ENCODE measurements at places on chromosomes 1 and 21.

DNA sequence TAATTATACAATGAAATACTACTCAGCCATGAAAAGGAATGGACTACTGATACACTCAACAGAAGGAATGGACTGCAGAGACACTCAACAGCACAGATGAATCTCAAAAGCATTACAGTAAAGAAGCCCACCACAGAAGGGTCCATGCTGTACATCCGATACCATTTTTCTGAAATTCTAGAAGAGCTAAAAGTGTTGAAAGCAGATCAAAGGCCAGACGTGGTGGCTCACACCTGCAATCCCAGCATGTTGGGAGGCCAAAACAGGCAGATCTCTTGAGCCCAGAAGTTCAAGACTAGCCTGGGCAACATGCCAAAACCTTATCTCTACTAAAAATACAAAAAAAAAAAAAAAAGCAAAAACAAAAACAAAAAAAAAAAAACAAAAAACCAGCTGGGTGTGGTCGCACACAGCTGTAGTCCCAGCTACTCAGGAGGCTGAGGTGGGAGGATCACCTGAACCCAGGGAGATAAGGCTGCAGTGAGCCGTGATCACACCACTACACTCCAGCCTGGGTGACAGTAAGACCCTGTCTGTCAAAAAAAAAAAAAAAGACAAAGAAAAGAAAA lies 15.5 kb downstream of the PPP1R15B start:
- no peak for DNase-seq

GRCh38 chr1:22540337-22540736 lies 23.0 kb upstream of the EPHA8 start:
- no peak for DNase-seq

DNA sequence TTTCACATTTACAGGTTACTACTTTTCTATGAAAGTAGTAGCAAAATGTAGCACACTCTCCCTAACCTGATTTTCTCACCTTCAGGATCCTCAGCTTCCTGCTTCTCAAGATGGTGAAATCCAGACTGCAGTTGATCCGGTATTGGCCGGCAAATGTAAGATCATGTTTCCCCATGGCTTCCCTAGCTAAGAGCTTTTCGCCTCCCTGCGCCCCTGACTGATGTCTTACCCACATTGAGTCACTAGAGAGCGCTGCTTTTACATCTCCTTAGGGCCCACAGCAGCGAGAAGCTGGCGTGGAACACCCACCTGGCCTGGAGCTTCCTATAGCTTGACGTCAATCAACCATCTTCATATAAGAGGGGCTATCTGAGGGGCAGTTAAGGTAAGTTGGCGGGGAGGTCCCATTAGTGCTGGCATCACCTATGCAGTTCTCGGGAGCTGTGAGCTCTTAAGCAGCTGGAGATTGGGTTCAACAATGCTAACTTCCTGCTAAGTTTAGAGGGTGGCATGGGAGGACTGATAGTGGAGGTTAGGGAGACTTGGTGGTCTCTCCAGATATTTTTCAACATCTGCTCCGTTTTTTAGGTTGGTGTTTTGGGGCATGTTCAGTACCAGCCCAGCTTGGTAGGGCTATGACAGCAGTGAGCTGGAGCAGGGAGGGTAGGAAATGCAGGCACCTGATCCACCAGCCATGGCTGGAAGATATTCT lies 5.5 kb downstream of the PTPN7 start:
- peak; percentile 43 for DNase-seq

- no peak for DNase-seq
These were observed 67.0 kb downstream of the TGFB2 start for GRCh38 chr1:218412171-218412570.

- no peak for DNase-seq
These were observed 146.7 kb downstream of the KCNT2 start for GRCh38 chr1:196461521-196461920.

- peak; percentile 81 for DNase-seq
These were observed 15.7 kb downstream of the ABCG1 start for GRCh38 chr21:42234464-42235241.

GRCh38 chr1:27471477-27471876 lies 18.5 kb downstream of the WASF2 start:
- DNase-seq = no peak

GRCh38 chr1:97163591-97164275 lies 442.1 kb downstream of the PTBP2 start:
- no peak for DNase-seq

GRCh38 chr21:37214952-37215351 lies 52.2 kb downstream of the VPS26C start:
- no peak for DNase-seq

DNA sequence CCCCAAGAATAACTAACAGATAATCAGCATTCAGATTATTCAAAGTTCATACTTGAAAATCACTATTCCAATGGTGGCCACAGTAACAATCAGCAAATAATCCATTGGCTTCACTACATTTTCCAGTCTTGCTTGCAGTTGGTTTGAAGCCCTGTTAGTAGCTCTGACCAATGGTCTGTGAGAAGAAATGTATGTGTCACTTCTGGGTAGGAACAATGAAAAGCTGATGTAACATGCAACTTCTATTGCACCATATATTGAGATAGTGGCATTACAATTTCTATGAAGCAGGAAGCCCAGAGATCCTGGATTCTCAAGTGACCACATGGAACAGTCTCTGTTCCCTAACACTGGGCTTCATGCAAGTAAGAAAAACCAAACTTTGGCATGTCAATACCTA lies 250.9 kb upstream of the DAB1 start:
- peak; percentile 34 for DNase-seq

DNA sequence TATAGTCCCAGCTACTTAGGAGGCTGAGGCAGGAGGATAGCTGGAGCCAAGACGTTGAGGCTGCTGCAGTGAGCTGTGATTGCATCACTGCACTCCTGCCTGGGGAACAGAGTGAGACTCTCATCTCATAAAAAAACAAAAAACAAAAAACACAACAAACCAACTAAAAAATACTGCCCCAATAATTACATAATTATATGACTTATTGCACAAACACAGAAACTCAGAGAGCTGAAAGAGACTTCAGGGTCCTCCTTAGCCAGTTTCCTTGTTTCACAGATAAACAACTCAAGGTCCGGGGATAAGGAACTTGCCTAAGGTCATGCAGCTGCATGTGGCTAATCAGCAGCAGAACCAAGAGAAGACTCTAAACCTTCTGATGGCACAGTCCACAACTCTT lies 11.9 kb downstream of the EXTL2 start:
- no peak for DNase-seq

- no peak for DNase-seq
These were observed 688.8 kb upstream of the NR5A2 start for GRCh38 chr1:199338760-199339159.

GRCh38 chr1:165259706-165260428 lies 96.6 kb downstream of the LMX1A start:
- no peak for DNase-seq

GRCh38 chr1:56451491-56451890 lies 127.9 kb downstream of the PLPP3 start:
- no peak for DNase-seq

- DNase-seq = no peak
These were observed 73.6 kb downstream of the SUSD4 start for GRCh38 chr1:223290397-223290796.

- DNase-seq = peak; percentile 71
These were observed 22.0 kb downstream of the FYB2 start for GRCh38 chr1:56797065-56797685.

DNA sequence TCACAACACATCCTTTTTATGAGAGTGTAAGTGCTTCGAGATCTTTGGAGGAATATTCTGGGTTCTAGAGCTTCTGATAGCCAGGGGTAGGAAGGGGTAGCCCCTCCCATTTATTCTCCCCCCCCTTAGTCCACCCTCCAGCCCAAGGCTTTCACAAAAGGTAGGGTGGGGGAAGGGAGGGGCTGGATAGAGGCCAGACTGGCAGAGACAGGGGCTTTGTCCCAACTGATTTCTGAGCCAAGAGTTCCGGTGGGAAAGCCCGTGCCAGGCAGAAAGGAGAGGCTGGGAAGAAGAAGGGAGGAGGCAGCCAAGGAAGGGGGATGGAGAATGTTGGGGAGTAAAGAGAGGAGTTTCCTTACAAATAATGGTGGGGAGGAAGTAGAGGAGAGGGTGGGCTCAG lies 3.1 kb downstream of the BCAN start:
- DNase-seq = no peak

DNA sequence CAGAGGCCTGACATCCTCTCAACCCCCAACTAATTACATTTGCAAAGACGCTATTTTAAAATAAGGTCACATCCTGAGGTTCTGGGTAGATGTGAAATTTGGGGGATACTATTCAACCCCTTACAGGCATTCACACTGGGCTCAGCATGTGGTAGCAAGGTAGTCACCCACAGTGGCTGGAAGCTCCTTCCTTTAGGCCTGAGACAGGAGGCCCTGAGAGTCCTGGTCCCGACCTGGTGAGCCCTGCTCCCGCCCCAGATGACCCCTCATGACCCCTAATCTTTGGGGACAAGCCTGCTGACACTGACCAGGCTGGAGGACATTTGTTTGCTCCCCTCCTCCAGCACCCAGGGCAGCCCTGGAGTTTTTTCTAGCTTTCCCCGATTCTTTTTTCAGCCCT lies 225.9 kb downstream of the DYRK1A start:
- no peak for DNase-seq

DNA sequence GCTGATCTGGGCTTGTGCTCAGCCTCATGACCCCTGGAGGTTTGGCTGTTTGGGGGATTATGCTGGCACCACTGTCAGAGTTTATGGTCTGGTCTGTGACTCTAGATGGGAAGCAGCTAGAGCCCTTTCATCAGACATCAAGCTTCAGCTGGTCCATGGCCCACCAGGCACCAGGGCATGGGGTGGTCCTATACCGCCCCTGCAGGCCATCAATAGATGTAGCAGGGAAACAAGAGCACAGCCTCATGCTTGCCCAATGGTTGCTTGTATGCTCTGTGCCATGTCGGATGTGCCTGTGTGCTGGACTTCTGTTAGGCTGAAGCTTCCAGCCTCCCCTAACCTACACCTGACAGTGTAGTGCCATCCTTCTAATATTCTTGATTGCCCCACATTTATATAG lies 71.1 kb upstream of the CD34 start:
- peak; percentile 27 for DNase-seq

DNA sequence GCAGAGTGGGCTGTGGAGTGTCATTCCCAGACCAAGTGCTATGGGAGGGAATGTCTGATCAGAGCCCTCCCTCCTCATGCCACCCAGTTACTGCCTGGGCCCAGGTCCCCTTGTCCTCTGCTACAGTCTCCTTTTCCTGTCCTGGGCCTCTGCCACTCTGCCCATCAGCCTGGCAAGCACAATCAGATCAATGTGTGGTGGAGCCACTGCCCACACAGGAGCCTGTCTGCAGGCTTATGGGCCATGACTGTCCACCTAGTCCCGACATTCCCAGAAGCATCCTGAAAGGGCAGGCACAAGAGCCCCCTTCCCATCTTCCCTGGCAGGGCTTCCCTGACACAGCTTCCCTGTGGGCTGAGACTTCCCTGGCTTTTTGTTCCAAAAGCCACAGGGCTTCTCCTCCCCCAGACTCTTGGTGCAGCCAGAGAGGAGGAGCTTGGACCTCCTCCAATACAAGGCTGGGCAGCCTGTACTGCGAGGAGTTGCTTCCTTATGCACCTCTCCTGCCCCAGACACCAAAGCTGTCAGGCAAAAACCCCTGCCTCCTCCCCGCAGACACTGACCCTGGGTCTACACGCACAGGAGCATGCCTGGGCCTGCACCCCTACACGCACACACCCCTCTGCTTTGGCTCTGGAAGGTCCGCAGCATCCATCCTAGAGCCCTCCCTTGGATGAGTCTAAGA lies 29.2 kb upstream of the CNTN2 start:
- no peak for DNase-seq

DNA sequence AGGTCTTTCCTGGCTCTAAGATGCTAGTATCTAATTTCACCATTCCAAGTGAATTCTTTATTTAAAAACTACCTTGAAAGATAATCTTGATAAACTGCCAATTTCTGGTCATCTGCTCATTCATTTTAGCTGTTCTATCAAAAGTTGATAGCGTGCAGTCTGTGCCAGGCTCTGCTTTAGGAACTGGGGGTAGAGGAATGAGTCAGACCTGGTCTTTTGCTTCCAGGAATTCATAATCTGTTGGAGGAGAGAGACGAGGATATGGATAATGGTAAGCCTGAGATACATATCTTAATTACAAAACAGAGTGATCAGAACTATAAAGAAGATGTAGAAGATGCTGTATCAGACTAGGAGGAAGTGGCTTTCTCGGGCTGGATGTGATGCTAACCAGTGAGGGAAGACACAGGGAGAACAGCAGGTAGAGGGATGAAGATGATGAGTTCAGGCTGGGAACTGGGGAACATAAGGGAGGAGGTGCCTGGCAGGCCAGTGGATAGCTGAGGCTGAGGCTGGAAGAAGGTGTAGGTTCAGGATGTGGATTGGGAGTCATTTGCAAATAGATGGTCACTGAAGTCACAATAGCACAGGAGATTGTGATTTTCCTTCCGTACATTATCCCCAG lies 12.3 kb upstream of the PHC2 start:
- no peak for DNase-seq

- DNase-seq = no peak
These were observed 485.4 kb upstream of the PRMT6 start for GRCh38 chr1:106571109-106571508.

GRCh38 chr1:192954705-192955265 lies 104.4 kb downstream of the UCHL5 start:
- no peak for DNase-seq

- no peak for DNase-seq
These were observed 79.0 kb downstream of the MRPL37 start for GRCh38 chr1:54278941-54279422.

- DNase-seq = peak; percentile 39
These were observed 142.6 kb downstream of the ZNF644 start for GRCh38 chr1:90879281-90879680.

DNA sequence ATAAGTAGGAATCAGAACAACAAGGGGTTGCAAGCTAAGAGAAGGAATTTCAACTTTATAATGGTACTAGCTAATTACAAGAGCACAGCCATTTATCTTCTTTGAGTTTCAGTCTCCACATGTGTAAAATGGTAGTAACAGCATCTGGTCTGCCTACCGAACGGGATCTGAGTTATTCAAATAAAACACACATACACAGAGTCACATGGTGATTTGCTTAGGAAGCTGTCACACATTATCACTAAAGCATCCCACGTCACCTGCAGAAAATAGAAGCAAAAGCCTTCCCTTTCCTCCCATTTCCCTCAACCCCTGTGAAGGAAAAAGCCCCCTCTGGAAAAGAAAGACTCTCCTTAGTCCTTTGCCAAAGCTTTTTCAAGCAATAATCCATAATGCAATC lies 389.7 kb downstream of the OMA1 start:
- DNase-seq = no peak

DNA sequence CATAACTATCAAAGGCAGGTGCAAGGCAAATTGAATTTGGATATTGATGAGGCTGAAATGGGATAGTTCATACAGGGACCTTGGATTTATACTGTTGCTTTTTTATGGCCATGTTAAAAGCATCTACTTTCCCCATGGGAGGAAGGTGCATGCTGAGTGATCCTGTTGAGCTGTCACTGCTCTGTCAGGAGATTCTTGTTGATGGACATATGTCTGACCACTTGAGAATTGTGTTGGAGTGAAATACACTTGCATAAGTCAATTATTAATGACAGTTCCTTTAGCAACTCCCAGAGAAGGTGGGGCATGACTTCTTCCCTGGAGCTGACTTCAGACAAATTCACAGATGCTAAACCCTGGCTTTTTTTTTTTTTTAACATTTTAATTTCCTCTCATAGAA lies 58.4 kb upstream of the DYNLT5 start:
- no peak for DNase-seq

- DNase-seq = peak; percentile 75
These were observed 1.9 kb downstream of the TMEM53 start for GRCh38 chr1:44672254-44672955.

Data from SW480 (cell line).